ENCODE measurements at places on chromosomes 6 and 20.

DNA sequence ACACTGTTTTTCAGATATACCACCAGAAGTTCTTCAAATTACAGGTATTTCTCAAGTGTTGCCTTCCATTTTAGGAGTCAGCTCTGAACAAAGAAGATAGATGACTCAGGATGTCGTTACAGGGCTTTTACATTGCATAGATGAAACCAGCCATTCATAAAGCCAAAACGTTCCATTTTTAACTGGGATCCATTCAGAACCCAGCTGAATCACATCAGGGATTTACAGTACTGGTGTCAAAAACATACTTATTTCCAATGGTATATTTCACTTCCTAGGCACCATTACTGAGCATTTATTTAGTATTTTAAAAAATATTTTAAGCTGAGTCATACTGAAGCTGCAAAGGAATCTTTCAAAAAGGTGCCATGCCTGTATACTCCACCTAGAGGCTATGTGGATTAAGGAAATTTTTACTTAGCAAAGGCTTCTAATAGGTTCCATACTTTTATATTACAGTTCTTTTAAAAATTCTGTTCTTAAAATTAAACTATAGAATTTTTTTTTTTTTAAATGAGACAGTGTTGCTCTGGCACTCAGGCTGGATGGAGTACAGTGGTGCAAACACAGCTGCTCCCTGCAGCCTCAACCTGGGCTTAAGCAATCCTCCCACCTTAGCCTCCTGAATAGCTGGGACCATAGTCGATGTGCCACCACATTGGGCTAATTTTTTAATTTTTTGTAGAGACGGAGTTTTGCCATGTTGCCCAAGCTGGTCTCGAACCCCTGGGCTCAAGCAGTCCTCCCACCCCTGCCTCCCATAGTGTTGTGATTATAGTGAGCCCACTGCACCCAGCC, 2.6 kb downstream of the ASF1A start:
- DNase-seq: no peak

DNA sequence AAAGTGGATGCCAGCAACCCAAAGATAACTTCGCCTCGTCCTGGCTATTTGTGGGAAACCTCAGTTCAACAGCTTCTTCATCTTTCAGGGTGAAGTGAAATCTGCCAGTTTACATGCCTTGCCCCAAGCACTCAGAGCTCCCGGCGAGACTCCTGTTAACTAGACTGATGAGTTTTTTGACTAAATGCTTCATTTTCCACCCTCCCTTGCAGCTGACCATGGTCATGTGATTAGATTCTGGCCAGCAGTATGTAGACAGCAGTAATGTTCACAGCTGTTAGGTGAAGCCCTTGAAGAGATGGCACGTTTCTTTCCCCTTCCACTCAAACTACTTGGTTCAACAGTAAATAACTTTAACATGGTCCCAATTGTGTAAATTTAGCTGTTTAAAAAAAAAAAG, 718.8 kb upstream of the FLRT3 start:
- no peak for DNase-seq

DNA sequence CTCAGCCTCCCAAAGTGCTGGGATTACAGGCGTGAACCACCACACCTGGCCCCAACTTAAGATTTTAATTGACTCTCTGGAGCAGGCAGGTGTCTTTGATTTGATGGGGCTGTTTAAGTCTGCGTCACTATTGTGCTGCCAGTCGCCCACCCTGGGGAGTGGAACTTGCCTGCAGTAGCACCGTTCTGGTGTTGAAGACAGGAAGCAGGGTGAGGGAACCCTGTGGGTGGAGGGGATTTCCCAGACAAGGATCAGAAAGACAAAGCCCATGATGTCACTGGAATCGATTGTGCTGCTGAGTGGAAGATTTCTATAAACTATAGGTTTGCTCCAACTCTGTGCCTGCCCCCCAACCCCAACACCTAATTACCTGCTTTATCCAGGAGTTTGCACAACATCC, 11.0 kb downstream of the ALDH8A1 start:
- peak; percentile 77 for DNase-seq

DNA sequence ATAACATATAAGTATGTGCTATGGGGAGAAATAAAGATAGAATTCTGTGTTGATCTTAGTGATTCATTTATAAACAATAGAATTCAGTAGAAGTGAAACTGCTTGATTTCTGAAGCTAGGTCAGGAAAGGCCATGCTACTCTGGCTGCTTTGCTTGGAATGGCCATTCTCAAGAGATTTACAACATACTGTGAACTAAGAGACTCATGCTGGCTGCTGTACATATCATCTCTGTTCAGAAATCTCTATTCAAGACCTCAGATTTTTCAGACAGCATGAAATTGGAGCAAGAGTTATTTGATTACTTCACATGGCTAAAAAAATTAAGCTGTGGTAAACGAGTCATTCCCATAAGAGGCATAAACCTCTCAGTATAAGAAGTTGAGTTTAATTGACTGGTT, 662.6 kb downstream of the BCKDHB start:
- DNase-seq: no peak

DNA sequence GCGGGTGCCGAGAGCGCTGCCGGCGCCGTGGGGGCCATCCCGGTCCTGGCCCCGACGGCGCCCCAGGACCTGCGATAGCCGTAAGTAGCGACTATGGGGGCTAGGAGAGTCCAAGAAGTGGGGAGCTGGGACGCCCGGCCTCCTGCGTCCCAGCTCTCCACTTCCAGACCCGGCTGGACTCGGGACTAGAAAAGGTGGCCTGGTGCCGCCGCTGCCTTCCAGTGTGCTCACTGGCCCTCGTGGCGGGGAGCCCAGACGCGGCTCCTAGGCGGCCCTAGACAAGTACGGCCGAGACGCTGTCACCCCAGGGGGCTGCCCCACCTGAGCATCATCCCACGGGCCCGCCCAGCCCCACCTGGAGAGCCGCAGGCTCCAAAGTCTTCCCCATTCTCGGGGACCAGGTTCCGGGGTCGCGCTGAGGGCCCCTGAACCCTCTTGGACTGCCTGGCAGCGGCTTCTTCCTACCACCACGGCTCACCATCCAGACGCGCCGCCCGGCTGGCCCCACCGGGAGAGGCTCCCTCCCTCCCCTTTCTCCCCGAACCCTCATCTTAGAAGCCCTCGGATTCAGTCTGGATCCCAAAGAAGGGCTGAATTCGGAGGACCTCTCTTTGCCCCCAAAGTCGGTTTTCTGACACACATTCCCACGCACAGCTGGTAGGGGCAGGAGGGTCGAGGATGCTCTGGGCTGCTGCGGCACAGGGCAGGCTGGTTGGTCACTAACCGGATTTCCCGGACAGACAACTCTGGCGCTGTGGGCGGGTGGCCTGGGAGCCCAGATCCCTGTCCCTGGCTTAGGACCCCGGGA, 870 bp upstream of the MDFI start:
- no peak for DNase-seq

DNA sequence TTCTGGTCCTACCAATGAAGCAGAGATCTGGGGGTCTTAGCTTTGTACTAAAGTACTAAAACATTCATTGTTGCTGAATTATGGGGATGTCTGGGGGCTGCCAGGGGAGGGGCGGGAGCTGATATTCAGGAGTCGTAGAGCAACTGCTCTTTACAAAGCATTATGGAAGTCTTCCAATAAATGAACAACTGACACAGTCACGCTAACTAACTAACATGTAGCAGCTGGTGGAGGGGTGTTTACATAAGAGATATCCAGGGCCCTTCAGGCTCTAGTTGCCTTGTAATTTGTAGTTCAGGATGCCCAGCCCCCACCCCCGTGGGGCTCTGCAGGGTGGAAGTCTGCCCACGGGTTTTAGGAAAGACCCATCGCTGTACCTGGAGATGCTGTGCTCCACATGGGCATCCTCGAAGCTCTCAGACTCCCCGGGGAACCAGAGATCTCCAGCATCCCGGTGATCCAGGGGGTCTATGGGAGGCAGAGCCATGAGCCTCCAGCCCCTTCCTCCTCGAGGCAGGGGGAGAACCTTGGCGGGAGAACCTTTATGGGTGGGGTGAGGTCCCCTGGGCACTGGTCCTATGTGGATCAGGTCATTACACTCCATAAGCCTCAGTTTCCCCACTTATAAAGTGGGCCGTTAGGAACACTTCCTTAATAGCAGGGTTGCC, 3.4 kb downstream of the TREM2 start:
- no peak for DNase-seq

DNA sequence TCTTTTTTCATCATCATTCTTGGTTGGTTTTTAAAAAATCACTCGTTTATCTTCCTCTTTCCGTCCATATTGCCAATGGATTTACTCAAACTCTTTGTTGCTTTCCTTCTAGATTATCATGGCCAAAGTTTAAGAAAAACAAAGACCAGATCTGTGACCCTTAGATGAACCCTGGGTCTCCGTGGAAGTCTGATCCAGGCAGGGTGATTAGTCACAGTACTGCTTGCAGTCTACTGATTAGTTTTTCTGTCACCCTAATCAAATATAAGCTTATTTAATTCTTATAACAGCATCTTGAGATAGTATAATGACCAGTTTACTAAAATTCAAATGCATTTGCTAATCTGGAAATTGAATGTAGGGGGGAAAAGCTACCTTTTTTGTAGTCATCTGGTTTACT, 6.0 kb upstream of the SMIM28 start:
- no peak for DNase-seq

DNA sequence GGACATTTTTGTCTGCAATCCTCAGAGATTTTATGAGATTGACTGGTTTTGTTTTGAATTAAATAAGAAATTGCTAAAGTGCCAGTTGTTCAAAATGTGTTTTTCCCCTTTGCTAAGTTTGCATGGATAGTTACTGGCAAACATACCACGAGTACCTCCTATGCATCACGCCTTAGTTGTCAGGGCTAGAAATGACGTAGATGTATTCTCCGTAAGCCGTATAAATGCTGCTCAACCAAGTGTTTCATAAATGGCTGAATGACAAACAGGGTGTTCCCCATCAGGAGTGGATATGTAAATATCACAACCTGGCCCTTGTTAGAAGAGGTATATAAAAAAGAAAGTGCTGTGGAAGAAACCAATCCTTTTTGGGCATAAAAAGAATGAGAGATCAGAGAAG, 341.1 kb upstream of the ZFP64 start:
- DNase-seq: no peak

DNA sequence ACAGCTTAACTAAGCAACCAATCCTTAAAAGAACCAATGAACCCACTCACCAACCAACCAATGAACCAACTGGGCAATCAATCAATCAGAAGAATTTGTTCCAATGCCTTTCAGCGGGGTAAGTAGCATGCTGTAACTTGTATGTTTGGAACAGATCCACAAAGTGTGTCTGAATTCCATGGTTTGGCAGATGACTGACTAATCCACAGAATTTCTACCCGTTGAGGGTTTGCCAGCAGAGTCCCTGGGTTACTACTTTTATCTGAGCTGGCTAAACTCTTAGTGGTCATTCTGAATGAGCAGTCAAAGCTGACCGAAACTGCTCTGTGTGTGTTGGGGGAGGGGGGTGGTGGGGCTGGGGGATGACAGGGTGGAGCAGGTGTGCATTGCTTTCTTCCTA, 125.0 kb upstream of the JAG1 start:
- no peak for DNase-seq

DNA sequence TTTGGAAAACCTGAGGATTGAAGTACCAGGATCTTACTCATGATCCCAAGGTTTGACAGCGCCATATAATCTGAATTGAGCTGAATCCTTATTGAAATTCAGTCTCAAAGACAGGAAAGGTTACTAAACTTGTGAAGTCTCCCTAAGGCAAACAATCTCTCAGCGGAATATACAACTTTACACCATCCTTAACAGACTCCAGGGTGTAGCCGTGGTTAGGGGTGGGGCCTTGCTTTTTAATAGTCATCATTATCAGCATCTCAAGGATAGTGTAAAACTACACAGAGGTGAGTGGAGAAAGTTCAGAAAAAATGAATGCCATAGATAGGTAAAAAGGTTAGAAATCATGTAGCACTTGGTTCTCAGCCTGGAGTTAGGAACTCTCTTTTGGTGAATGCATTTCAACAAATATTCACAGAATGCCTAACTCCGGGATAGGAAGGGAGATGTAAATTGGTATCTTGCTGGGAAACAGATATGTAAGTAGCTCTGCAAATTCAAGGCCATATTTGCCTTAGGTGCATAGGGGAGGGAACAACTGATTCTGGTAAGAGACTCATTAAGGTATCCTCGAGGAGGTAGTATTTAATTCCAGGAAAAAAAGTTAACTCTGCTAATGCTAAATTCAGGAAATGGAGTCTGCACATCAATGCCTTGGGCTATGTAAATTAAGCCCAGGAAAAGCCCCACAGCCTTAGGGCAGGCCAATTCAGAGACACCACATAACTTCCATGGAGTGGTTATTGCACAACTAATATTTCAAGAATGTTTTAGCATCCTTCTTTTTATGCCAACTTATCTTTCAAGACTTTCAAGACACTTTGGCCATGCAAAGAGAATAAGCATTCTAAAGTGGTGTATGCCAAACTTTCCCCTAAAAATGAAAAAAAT, 61.6 kb downstream of the SNAP25 start:
- no peak for DNase-seq

GRCh38 chr6:99307295-99307907, 42.1 kb downstream of the FAXC start:
- DNase-seq: no peak

DNA sequence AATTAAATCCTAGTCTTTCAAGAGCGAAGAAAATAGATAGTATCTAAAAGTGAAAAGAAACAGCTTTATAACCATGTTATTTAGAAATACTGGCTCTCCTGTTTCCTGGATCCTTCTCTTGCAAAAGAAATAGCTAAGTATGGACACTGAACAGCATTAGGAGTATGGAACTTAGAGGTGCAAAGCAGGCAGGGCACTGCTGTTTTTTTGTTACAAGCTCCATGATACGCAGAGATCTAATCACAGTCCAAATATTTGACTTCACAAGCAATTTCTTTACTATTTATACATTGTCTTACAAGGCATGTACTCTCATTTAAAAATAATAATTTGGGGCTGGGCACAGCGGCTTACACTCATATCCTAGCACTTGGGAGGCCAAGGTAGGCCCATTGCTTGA, 7.6 kb downstream of the TRPC4AP start:
- DNase-seq: no peak

DNA sequence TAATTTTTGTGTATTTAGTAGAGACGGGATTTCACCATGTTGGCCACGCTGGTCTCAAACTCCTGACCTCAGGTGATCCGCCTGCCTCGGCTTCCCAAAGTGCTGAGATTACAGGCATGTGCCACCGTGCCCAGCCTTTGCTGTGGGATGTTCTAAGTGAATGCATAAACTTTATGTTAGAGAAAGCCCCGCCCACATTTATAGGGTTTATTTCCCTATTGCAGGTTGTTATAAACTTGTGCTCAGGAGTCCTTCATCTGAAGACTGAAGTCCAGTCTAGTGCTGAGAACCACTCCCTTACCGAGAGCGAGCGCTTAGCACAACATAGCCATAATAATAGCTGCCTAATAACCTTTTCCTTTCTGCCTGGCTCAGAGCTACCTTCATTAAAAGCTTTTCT, 75.4 kb upstream of the ZNF217 start:
- DNase-seq: no peak

GRCh38 chr6:25586927-25587326, 65.1 kb upstream of the SCGN start:
- no peak for DNase-seq

GRCh38 chr20:38599410-38599882, 2.2 kb upstream of the ARHGAP40 start:
- DNase-seq: no peak

- DNase-seq: no peak
Observed at GRCh38 chr6:6883011-6883410, 224.8 kb upstream of the RREB1 start.

GRCh38 chr6:167855825-167856425, 29.2 kb downstream of the AFDN start:
- peak; percentile 0 for DNase-seq

GRCh38 chr20:45020236-45020886, 54.0 kb downstream of the STK4 start:
- no peak for DNase-seq

Measured in stimulated activated CD4-positive, alpha-beta T cell treated with anti-CD3 and anti-CD28 coated beads, Interleukin-2, amount 100 ng/mL, for 24 hours (primary cell).